Right lung (tissue), 10 donors: ENCODE measurements at places on chromosomes 1 and 21. TPM values are rescaled to one million over a fixed set of nuclear protein-coding genes. Genes with fewer than 3 reads are reported as not detected.

CELA2A gene
- polyA plus RNA-seq: 0.46 TPM

ILDR2 gene
- 0.71 TPM for polyA plus RNA-seq

TRABD2B gene
- polyA plus RNA-seq: 4.0 TPM

TTC24 gene
- polyA plus RNA-seq: 0.08 TPM

ARHGEF16 gene
- 6.9 TPM for polyA plus RNA-seq

LEMD1 gene
- polyA plus RNA-seq: 4.5 TPM

IGSF3 gene
- polyA plus RNA-seq: 42.6 TPM

KCNT2 gene
- 7.1 TPM for polyA plus RNA-seq

DNA sequence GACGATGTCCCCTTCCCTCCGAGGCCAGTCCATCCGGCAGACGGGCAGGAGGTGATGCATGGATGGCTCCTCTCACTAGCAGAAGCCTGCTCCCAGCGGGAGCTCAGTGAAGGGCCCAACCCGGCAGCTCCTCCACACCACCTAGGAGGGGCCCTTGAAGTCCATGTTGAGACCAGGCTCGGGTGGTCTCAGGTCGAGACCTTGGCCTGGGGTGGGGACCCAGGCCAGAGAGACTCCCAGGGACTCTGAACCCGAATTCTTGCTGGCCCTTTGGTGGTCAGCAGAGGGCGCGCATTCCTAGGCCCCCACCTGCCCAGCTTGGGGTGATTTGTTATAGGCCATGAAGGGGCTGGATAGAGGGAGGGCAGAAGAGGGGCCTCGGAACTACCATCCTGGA, 642 bp upstream of the NT5C1A start:
- no peak for DNase-seq

DNA sequence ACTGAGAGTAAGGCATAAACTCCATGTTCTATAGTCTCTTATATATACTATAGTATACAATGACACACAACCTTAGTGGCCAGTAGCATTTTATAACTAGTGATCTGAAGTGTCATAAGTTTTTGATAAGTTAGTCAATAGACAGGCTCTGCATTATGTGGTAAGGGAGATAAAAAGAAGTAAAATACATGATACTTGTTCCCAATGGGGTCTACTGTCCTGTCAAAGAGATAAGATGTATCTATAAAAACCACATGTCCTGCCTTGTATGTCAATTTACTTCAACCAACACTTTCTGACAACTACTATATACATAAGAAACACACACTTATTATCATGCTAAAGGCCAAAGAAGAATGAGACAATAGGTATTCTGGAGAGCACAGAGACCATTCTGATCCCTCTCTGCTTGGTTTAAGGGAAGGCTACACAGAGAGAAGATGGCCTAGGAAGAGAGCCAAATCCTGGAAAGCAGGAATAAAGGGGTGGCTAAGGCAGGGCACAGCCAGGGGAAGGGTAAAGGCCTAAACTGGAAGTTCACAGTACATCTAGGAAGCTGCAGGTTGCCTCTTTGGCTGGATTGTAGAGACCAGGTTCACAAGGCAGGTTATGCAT, 91.4 kb downstream of the LYST start:
- no peak for DNase-seq

DNA sequence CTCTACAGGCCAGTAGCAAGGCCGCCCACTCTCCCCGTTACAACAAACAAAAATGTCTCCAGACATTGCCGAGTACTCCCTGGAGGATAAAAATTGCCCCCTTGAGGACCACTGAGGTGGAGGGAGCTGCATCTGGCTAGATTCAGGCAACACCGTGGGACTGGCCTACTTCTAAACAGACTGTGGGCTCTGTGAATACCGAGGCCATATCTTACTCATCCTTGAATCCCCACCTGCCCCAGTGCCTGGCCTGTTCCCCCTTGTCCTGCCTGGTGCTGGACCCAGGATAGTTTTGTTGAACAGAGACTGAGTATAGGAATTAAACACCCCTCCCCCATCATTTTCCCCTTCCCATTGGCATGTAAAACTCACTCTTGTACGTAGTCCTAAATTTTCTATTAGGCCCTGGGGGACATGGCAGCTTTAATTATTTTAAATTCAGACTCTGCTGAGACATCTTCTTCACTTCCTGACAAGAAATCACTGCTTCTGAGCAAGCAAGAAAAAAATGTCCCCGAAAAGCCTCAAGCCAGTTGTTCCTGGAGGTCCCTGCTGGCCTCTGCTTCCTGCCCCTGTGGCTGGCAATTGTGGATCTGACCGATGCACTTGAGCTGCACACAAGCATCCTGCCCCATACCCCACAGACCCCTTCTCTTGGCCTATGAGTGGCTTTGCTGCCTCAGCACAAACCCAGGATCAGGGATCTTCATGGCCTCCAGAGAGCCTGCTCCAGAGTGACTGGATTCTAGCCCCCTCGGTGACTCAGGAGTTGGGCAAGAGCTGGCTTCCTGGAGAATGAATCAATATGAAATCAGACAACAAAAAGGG, 111.0 kb downstream of the ACTL8 start:
- no peak for DNase-seq

DNA sequence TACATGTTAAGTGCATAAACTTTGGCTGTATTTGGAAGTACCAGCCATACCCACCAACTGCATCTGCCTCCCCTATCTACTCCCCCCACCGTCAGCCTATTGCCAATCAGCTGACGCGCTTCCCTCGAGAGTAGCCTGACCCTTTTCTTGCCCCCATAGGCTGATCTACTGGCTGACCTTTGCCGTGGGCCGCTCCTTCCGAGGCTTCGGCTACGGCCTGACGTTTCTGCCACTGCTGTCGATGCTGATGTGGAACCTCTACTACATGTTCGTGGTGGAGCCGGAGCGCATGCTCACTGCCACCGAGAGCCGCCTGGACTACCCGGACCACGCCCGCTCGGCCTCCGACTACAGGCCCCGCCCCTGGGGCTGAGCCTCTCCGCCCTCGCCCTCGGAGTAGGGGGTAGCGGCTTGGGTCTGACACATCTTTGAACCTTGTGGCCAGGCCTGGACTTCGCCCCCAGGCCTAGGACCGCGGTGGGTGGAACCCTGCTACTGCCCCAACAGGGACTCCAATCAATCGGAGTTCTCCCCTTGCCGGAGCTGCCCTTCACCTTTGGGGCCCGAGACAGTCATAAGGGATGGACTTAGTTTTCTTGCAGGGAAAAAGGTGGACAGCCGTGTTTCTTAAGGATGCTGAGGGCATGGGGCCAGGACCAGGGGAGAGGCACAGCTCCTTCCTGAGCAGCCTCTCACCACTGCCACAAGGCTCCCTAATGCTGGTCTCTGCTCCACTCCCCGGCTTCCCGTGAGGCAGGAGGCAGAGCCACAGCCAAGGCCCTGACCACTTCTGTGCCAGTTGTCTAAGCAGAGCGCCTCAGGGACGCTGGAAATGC, 4.0 kb downstream of the GLMP start:
- peak; percentile 71 for DNase-seq

GRCh38 chr1:215018555-215018954, 64.0 kb upstream of the KCNK2 start:
- DNase-seq: no peak

DNA sequence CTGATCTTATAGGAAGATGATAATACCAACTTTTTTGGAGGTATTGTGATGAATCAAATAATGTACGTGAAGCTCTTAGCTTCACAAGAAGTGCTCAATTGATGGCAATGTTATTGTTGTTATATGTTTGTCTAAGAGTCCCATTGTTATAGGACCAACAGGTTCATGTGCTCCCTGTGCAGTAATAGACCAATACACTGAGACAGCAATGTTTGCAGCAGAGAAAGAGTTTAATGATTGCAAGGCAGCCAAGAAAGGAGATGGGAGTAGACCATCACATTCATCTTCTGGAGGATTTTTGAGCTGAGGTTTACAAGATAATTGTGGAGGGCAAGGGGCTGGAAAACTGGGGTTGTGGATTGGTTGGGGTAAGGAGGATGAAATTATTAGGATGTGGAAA, 143.0 kb downstream of the CNIH3 start:
- no peak for DNase-seq

GRCh38 chr1:89555550-89555949, 30.9 kb downstream of the LRRC8B start:
- no peak for DNase-seq

- DNase-seq: no peak
Observed at GRCh38 chr1:178102218-178102617, 8.3 kb downstream of the RASAL2 start.

GRCh38 chr1:205939690-205940330, 3.4 kb downstream of the SLC26A9 start:
- DNase-seq: no peak

GRCh38 chr1:234543442-234544086, 64.6 kb upstream of the TARBP1 start:
- DNase-seq: no peak

DNA sequence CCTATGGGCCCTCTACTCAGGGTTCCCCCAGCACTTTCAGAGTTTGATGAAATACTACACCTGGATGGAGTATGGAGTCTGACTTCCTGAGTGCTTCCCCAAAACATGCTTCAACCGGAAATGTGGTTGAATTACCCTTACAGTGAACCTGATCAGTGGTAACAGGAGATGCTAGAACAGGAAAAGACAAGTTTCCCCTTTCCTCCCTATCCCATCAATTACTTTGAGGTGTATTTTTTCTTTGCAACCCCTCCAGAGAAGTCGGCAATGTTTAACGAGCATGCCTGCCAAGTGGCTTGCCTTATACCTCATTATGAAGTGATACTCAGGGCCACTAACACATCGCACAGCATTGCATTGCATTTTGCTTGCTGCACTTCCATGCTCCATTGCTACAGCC, 7.0 kb downstream of the KRTAP15-1 start:
- DNase-seq: no peak

DNA sequence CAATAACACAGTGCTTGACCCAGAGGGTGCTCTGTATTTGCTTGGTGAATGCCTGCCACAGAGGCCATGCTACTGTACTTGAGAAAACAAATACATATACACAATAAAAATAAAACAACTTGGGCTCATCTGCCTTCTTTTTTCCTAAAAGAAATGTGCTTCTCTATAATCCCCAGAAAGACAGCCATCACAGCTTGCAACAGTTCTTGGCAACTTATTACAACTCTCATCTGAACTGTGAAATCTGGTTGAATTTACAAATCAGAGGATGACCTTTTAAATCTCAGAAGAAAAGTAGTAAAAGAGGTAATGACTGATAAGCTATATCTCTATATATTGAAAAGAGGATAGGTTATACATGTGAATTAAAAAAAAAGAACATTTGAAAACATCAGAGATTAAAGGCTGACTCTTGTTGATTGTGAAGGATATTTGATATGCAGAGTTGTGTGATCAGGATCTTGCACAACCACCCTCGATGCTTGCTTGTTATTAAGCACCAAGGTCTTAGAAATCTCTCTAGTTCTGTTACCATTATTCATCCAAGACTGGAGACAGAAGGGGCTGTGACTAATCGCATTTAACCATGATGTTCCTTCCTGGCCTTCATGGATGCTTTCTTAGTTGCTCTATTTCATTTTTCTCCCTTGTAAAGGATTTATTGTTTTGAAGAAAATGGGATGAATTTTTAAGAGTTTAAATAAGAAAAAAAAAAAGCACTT, 213.4 kb downstream of the APP start:
- DNase-seq: no peak

GRCh38 chr1:118960026-118960561, 28.0 kb downstream of the TBX15 start:
- no peak for DNase-seq
